ENCODE measurements at places on chromosomes 1 and 21. TPM values are rescaled to one million over a fixed set of nuclear protein-coding genes. Genes with fewer than 3 reads are reported as not detected.

GRCh38 chr1:205429762-205430695 is 8.2 kb upstream of the LEMD1 start:
- H3K4me3 ChIP-seq, result no peak overlapping the region
- H3K27ac ChIP-seq, result no peak overlapping the region
- peaks cover 8% of the 10 kb centered on the region for H3K4me1 ChIP-seq

GRCh38 chr1:6667139-6667538 is 34.5 kb downstream of the DNAJC11 start:
- no peak overlapping the region for H3K4me3 ChIP-seq
- H3K36me3 ChIP-seq, result peaks cover 6% of the 10 kb centered on the region
- peak; percentile 4 for DNase-seq
- H3K27ac ChIP-seq, result peak overlapping the region; percentile 65
- H3K27me3 ChIP-seq, result no peaks in the 10 kb centered on the region
- peaks cover 5% of the 10 kb centered on the region for H3K4me1 ChIP-seq

DNA sequence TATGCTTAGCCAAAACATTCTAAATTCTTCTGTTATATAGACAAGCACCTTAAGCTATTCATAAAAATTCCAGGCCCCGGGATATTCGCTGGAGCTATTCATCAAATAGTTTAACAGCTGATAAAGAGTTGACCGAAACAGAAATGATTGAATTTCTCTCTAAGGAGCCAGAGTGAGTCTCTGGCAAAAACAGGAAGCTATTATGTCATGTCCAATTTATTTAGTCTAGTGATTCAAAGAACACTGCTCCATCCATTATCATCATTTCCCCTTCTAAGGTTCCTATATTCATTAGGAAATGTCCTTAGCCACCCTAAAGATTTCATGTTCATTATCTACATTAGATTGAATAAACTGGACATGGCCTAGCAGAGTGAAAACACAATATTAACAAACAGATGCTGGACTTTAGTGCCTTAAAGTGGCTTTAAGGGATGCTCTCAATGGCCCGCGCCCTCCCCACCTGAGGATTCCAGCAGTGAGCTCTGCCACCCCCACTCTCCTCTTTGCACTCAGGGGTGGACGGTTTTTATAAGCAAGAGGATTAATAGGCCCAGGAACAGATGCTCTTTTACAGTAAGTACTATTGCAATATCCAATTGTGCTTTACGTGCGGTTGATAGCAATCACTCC is 122.1 kb upstream of the RGS1 start:
- no peaks in the 10 kb centered on the region for H3K36me3 ChIP-seq
- no peaks in the 10 kb centered on the region for H3K4me1 ChIP-seq

DNA sequence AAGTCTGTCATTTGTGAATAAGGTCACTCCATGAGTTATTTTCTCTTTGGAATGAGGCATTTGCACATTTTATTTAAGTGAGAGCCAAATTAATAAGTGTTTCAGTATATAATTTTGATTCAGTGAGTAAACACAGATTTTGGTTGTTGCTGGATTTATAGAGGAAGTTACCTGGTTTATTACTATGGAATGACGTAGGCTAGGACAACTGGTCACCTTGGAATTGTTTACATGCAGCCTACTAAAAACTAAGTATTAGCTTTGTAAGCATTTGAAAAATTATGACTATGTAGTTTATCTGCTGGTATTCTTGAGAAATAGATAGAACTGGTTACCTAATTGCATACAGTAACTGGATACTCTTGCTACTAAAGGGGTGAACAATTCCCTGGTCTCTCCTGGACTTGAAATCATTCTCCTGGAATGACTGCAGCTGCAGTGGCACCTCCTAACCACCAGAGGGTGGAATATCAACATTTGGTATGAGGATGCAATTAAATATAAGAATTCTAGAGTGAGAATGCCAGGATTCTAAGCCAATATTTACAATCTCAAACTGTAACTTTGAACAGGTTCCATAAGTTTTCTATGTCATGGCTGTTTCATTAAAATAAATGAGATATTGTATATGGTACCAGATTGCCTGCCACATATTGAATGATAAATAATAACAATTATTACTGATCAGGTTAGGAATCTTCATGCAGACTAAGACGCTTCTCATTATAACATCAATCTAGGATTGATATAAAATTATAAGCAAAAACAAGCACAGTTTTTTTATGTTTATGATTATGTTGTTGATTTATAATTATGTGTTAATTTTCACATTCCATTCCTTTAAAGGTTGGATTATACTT is 3.5 kb upstream of the KRTAP27-1 start:
- no peaks in the 10 kb centered on the region for H3K27me3 ChIP-seq
- no peaks in the 10 kb centered on the region for H3K36me3 ChIP-seq
- no peaks in the 10 kb centered on the region for H3K4me1 ChIP-seq
- peak; percentile 46 for DNase-seq
- H3K27ac ChIP-seq, result no peak overlapping the region
- no peak overlapping the region for H3K4me3 ChIP-seq

- H3K4me3 ChIP-seq, result no peak overlapping the region
- no peaks in the 10 kb centered on the region for H3K27me3 ChIP-seq
- peaks cover 16% of the 10 kb centered on the region for H3K4me1 ChIP-seq
- no peak for DNase-seq
- H3K36me3 ChIP-seq, result no peaks in the 10 kb centered on the region
- peak overlapping the region; percentile 17 for H3K27ac ChIP-seq
Measured at GRCh38 chr1:21901473-21901847, 35.6 kb downstream of the HSPG2 start.

DNA sequence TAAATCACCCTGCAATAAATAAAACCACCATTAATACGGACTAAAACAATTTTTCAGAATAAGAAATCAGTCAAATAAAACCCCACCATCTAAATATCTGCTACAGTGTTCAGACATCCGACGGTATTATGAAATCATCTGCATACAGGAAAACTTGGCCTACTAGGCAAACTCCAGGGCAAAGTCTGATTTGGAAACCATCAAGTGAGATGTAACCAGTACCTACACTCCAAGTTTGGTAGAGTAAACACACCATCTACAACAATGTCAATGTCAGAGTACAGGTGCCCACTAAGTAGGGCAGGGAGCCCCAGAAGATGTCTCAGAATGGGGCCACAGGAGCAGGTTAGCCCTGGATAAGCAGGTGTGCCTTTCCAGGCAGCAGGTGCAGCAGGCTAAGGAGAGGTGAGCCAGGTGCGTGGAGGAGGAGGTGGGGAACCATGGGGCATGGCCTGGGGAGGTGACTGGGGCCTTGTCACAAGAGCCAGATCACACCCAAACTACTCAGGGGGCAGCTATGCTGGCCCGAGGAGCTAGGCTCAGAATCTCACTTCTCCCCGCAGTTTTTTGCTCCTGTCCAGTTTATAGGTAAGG is 59.6 kb downstream of the CAPZB start:
- H3K27me3 ChIP-seq, result no peaks in the 10 kb centered on the region
- H3K4me1 ChIP-seq, result peaks cover 73% of the 10 kb centered on the region
- H3K4me3 ChIP-seq, result no peak overlapping the region
- peak overlapping the region; percentile 71 for H3K27ac ChIP-seq
- no peaks in the 10 kb centered on the region for H3K36me3 ChIP-seq

- DNase-seq, result no peak
- H3K36me3 ChIP-seq, result no peaks in the 10 kb centered on the region
- H3K27ac ChIP-seq, result no peak overlapping the region
Measured at GRCh38 chr1:90045853-90046563, 51.1 kb downstream of the ZNF326 start.

DNA sequence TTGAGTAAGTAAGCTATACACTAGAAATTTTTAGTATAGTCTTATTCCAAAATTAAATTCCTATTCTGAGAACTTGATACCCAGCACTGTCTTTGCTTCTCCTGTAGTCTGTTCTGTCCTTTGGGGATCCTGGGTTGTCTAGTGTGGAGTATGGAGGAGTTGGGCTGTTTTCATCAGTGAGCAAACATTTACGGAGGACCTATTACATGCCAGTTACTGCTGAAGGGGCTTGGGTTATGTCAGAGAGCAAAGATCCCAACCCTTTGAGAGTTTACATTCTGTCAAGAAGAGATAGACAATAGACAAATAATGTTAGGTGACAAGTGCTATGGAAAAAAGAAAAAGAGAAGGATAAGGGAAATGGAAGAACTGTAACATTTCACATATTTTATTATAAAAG is 9.0 kb downstream of the TRAPPC10 start:
- no peaks in the 10 kb centered on the region for H3K36me3 ChIP-seq
- DNase-seq, result no peak
- no peaks in the 10 kb centered on the region for H3K27me3 ChIP-seq
- peaks cover 12% of the 10 kb centered on the region for H3K4me1 ChIP-seq
- peak overlapping the region; percentile 24 for H3K27ac ChIP-seq
- no peak overlapping the region for H3K4me3 ChIP-seq

Gene CELA2B
- polyA plus RNA-seq, result not detected

Gene MAP3K21
- 3.7 TPM for polyA plus RNA-seq

Gene CFAP141
- polyA plus RNA-seq, result 8.4 TPM

Gene LCE1A
- polyA plus RNA-seq, result not detected

Gene TBX19
- 1.4 TPM for polyA plus RNA-seq

Gene ARHGEF11
- 14.2 TPM for polyA plus RNA-seq

Gene IFNLR1
- 3.0 TPM for polyA plus RNA-seq

Gene NENF
- polyA plus RNA-seq, result 34.1 TPM
